Neural progenitor cell (in vitro differentiated cells): ENCODE measurements at places on chromosomes 7 and 10.

GRCh38 chr7:3942816-3943745, 642.0 kb downstream of the SDK1 start:
- no peak for DNase-seq
- no peak overlapping the region for H3K27ac ChIP-seq

DNA sequence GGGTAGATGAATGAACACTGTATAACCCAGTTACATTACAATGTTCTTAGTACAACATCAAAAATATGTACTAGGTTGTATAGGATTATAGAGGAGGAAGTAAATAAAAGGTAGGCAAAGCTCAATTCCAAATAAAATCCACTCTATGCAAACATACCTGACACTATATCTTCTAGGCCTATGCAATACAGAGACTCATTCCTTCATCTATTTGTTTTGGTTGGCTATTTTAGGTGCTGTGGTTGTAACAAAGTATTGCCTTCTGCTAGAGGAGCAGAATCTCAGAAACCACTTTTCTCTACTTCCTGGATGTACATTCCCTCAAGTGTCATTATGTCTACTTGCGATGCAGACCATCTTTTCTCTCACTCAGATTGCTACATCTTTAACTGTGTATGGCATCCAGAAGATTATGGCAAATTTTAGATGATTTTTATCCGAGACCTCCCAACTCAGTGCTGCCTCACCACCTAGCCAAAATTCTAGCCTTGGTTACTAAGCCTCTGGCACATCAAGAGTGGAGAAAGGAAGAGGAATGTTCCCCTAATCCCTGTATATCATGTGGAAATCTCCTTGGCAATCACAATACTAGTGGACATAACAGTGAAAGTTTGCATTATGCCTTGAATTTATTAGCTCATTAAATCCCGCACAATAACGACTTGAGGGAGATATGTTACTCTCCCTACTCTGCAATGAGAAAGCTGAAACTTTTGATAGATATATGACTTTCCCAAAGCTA, 5.5 kb upstream of the TFPI2 start:
- H3K4me1 ChIP-seq = no peaks in the 10 kb centered on the region
- DNase-seq = no peak
- H3K4me3 ChIP-seq = no peak overlapping the region
- H3K27me3 ChIP-seq = peaks cover 22% of the 10 kb centered on the region

DNA sequence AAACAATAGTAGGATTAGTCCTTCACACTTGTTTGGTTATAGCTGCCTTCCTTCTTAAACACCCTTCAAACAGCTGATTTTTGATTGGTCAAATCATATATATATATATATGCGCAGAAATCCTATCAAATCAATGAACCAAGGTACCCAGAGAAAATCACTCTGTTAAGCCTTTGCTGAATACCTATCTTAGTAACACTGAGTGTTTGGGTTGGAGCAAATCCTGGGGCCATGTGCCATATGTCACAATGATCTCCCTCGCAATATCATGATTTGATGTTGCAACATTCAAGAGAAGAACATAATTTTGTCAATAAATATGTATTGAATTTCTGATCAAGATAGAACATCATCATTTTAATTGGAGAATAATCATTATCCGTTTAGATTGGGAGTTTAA, 795.6 kb downstream of the REEP3 start:
- H3K4me1 ChIP-seq = no peaks in the 10 kb centered on the region
- H3K27me3 ChIP-seq = no peaks in the 10 kb centered on the region
- no peak overlapping the region for H3K27ac ChIP-seq

GRCh38 chr7:2487586-2488271, 11.5 kb upstream of the GRIFIN start:
- no peak for DNase-seq
- H3K27me3 ChIP-seq = no peaks in the 10 kb centered on the region
- no peaks in the 10 kb centered on the region for H3K4me1 ChIP-seq
- no peaks in the 10 kb centered on the region for H3K36me3 ChIP-seq

DNA sequence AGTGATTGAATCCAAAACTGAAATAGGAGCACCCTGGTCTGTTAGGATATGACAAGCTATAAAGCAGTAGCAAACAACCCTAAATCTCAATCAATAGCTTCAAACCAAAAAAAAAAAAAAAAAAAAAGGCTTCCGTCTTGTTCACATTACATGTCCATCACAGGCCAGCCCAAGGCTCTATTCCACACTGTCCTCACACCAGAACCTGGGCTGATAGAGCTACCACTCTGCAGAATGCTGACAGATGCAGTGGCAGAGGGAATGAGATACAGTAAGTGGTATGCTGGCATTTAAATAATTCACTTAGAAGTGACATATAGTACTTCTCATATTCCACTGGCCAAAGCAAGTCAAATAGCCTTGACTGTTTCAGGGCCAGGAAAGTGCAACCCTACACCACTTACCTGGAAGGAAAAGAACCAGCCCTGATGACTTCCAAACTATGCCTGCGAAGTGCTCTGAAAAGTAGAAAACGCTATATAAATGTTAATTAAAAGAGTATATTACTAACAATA, 5.8 kb downstream of the CDCA7L start:
- H3K27me3 ChIP-seq = no peaks in the 10 kb centered on the region
- no peak overlapping the region for H3K27ac ChIP-seq
- peaks cover 18% of the 10 kb centered on the region for H3K4me1 ChIP-seq
- H3K4me3 ChIP-seq = no peak overlapping the region
- DNase-seq = no peak
- no peaks in the 10 kb centered on the region for H3K36me3 ChIP-seq

GRCh38 chr7:7581531-7582179, 15.0 kb downstream of the MIOS start:
- no peak overlapping the region for H3K27ac ChIP-seq
- peak; percentile 77 for DNase-seq
- H3K36me3 ChIP-seq = peaks cover 4% of the 10 kb centered on the region
- peak overlapping the region; percentile 10 for H3K4me3 ChIP-seq
- peaks cover 12% of the 10 kb centered on the region for H3K4me1 ChIP-seq
- no peaks in the 10 kb centered on the region for H3K27me3 ChIP-seq

DNA sequence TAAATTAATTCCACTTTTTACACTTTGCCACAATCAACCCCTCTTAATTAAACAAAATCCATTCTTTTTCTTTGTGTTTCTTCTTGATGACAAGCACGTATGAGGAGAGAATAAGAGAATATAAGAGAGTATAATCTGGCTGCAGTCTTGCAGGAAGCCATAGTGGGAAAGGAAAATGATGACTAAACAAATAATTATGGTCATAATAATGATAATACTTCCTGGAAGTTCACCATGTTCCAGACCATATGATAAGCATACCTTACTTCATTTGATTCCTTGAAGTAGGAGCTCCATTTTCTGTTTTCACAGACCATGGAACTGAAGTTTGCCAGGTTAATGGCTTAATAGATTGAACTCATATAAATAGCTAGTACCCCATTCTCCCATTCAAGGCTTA, 237.8 kb downstream of the SEMA3D start:
- H3K27me3 ChIP-seq = no peaks in the 10 kb centered on the region
- H3K36me3 ChIP-seq = no peaks in the 10 kb centered on the region
- peaks cover 19% of the 10 kb centered on the region for H3K4me1 ChIP-seq
- no peak overlapping the region for H3K4me3 ChIP-seq
- H3K27ac ChIP-seq = no peak overlapping the region

DNA sequence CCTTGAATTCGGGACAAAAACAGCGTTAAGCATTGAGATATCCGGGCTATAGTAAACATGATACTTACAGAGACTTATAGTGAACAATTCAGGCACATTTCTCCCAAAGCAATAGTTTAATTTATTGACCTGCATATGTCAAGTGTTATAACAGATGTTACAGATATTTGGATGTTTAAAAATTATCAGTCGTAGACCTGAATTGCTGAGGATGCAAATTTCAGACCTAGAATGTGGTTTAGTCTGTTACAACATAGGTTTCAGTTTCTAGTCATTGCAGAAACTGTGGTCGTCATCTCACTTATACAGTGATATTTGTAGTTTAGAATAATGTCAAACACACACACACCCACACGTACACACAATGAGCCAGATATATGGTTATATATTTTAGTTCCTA, 85.2 kb downstream of the VTI1A start:
- H3K36me3 ChIP-seq = no peaks in the 10 kb centered on the region
- peak overlapping the region; percentile 21 for H3K4me3 ChIP-seq
- H3K27ac ChIP-seq = peak overlapping the region; percentile 74
- no peak for DNase-seq
- no peaks in the 10 kb centered on the region for H3K27me3 ChIP-seq

DNA sequence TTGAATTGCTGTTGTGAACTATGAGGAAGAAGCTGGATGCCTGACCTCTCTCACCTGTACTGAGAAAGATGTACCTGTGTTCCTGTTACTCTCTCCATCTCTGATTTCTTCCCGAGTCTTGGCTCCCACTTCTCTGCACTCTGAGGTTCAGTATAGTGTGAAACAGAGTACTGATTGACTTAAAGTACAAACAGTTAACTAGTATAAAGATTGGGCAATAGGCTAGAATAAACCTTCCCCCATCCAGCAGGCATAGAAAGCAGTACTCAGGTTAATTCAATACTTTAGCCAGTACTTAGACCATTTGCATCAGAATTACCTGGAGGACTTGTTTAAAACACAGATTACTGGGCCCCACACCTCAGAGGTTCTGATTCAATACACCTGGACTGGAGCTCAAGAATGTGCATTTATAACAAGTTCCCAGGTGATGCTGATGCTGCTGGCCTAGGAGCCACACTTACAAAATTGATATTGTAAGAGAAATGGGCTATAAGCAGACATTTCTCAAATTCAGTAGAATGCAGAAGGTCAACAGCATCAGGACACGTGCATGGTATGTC, 51.6 kb downstream of the ANK3 start:
- H3K4me3 ChIP-seq = no peak overlapping the region
- H3K27me3 ChIP-seq = no peaks in the 10 kb centered on the region

DNA sequence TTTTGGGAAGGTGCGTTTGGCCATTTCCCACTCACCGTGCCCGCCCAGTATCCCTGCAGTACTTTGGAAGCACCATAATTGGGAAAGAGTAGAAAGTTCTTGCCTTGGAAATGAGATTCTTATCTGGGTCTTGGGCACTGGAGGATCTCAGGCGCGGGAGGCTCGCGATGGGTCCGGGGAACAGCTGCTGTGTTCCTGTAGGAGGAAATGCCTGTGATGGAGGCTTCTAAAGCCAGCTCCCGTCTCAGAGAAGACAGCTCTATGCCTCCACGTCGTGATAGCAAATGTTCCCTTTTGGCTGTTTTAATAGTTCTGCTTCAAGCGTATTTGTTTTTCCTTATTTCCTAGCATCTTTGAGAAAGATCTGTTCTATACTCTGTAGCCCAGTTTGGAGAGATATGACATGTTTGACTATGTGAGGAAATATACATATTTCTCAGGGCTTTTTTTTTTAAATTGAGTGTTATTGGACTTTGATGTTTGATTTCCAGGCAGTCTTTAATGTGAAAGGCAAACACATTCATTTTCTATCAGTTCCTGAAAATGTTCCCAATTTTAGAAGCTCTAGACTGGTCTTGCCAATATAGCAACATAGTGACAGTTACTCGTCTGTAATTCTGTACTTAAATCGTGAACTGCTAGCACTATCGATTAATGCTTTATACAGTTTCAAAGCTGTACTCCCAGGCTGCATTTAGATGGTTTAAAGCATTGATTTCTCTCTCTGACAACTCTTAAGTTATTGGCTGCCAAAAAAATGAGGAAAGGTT, 280.8 kb downstream of the DPP6 start:
- no peaks in the 10 kb centered on the region for H3K36me3 ChIP-seq
- H3K27me3 ChIP-seq = no peaks in the 10 kb centered on the region
- no peak overlapping the region for H3K27ac ChIP-seq
- peaks cover 2% of the 10 kb centered on the region for H3K4me1 ChIP-seq

DNA sequence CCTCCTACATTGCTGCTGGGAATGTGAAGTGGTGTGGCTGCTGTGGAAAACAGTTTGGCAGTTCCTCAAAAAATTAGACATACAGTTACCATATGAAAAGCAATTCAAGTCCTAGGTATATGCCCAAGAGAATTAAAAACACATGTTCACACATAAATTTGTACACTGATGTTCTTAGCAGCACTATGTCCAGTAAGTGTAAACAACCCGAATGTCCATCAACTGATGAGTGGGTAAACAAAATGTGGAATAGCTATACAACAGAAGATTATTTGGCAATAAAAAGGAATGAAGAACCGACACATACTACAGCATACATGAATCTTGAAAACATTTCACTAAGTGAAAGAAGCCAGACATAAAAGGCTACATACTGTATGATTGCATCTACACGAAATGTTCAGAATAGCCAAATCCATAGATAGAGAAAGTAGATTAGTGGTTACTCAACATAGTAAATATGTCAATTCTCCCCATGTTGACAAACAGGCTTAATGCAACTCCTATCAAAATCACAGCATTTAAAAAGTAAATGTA, 17.2 kb downstream of the CEP41 start:
- H3K4me1 ChIP-seq = peaks cover 32% of the 10 kb centered on the region
- no peaks in the 10 kb centered on the region for H3K36me3 ChIP-seq
- no peaks in the 10 kb centered on the region for H3K27me3 ChIP-seq
- no peak overlapping the region for H3K27ac ChIP-seq
- H3K4me3 ChIP-seq = no peak overlapping the region
